ENCODE measurements at places on chromosomes 5 and 9. TPM values are rescaled to one million over a fixed set of nuclear protein-coding genes. Genes with fewer than 3 reads are reported as not detected.

Gene SNCB
- total RNA-seq = 0.14 TPM

Gene MBLAC2
- 5.5 TPM for total RNA-seq

Gene NFIB
- total RNA-seq = 116 TPM

Gene COMMD10
- total RNA-seq = 32.8 TPM

Gene HRH2
- total RNA-seq = 1.4 TPM

Gene PRLR
- total RNA-seq = 9.3 TPM

Measured in mucosa of gallbladder (tissue), 1 donor.